NCI-H187 (cell line): ENCODE measurements at places on chromosomes 12 and 14.

GRCh38 chr12:70812136-70812535 lies 108.4 kb downstream of the PTPRR start:
- no peak for DNase-seq

GRCh38 chr14:32109676-32110547 lies 32.8 kb downstream of the ARHGAP5 start:
- DNase-seq = no peak

DNA sequence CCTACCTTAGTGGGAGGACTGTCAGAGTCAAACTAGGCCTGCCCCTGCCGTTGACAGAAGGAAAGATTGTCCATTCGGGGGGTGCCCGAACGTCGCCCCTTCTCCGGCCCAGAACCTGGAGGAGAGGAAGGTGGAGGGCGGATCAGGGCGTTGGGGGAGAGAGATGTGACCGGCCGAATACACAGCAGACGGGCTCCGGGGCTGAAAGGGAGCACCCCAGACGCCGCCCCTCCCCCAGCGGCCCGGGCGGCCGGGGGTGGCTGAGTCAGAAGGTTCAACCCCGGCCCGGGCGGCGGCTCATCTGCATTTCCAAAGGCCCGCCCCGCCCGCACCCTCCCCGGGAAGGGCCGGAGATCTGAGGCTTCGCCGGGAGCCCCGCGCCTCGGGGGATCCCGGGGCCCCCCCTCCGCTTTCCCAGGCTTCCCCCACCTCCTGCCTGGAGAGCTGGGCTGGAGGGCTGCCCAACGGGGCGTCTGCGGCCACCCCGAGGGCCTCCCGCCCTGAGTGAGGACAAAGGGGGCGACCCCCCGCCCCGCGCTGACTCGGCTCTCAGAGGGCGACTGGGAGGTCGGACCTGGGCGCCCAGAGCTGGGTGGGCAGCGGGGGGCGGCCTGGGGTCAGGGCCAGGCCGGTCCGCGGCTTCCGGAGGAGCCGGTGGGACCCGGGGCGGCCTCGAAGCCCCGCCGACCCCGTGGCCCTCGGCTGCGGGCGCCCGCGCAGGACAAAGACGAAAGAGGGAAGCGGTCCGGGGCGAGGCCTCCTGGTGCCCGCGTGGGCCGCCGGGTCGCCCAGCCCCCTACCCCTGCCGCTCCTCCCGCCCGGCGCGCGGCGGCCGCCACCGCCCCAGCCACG lies 3.7 kb upstream of the SETD1B start:
- peak; percentile 92 for DNase-seq

- no peak for DNase-seq
Observed at GRCh38 chr14:71267007-71267513, 359.8 kb downstream of the PCNX1 start.

- no peak for DNase-seq
Observed at GRCh38 chr14:61553730-61554641, 141.3 kb upstream of the HIF1A start.

DNA sequence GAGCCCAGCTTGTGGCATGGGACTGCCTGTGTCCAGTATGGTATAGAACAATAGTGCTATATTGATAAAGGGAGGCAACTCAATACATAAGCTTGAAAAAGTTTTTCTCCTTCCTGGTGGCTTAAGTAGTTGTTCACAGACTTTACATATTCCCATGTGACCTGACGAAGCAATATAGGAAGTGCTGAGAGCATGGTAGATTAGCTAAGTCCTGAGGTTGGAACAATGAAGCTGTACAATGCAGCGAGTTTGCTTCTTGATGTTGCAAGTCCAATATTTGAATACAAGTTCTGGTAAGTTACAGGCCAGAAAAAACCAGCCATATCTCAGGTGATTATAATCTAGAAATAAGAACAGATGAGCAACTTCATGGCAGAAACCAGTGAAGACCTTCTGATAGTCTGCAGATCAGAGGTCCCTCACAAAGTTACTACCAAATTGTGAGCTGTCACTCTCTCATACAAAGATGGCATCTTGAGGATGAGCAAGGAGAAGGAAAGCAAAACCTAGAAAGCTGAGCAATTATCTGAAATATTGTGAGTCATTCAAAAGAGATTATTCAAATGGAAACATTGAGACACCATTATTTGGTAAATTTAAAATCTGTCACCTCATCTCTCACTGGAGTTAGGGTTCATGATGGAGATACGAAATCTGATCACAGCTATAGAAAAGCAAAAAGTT lies 72.9 kb upstream of the BTG1 start:
- no peak for DNase-seq

- no peak for DNase-seq
Observed at GRCh38 chr12:124867401-124867930, 3.8 kb upstream of the SCARB1 start.

DNA sequence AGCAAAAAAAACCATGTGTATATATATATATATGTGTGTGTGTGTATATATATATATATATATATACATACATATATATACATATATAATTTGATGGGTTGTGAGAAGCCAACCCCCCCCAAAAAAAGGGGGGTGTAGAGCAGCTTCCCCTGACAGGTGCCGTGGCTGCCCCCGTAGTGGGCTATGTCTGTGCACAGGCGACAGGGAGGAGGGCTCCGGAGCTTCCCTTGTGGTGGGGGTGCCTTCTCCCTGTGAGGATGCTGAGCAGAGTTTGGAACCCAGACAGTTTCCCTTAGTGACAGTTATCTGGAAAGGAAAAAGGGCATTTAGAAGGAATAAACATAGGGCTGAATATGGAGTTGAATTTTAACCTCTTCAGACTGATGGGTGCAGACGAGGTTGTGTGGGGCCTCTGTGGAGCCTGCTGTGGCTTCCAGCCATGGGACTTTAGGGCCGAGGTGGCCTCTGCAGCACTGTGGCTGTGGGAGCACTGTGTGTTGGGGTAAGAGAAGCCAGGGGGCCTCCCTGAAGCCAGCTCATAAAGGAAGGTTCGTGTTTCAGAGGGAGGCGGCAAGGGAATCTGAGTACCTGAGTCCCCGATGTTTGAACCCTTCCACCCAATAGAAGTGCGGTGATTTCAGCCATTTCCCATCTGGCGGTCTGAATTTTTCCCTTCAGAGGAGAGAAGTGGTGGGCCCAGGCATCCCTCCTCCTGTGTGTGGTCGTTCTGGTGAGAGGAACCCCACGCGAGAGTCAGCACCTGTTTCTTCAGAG lies 19.8 kb downstream of the XRCC3 start:
- no peak for DNase-seq

DNA sequence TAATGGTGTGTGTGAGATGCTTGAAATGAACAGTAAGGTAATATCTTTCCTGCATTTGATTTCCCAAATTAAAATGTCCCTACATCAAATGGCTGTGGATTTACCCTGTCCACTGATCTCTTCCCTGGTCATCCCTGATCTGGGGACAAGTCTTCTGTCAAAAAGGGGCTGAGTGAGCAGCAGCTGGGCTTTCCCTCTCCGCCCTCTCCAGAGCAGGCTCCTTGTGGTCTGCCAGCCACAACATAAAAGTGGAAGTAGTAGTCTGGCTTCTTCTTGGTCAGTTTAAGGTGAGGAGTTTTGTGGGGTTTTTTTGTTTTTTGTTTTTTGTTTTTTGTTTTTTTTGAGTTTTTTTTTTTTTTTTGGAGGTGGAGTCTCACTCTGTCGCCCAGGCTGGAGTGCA lies 25.2 kb upstream of the PLXNC1 start:
- no peak for DNase-seq

DNA sequence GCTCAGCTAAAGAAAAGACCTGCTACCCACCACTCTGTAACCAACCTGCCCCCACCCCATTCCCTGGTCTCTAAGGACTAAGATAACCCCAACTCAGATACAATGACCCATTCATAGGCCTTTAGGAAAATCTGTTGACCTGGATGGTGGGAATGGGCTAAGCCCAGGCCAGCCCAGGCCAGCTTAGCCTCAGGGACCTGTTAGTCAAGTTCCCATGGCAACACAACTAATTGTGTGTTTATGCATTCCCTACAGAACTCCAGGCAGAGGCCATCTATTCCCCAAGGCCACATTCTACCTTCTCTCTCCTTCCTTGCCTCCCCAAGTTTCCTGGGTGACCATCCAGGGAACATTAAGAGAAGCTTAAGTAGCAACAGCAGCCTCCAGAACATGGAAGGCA lies 16.1 kb upstream of the KRT8 start:
- no peak for DNase-seq

- no peak for DNase-seq
Observed at GRCh38 chr12:112898380-112898779, 8.4 kb upstream of the OAS1 start.

GRCh38 chr14:29993143-29993542 lies 65.5 kb upstream of the PRKD1 start:
- no peak for DNase-seq

DNA sequence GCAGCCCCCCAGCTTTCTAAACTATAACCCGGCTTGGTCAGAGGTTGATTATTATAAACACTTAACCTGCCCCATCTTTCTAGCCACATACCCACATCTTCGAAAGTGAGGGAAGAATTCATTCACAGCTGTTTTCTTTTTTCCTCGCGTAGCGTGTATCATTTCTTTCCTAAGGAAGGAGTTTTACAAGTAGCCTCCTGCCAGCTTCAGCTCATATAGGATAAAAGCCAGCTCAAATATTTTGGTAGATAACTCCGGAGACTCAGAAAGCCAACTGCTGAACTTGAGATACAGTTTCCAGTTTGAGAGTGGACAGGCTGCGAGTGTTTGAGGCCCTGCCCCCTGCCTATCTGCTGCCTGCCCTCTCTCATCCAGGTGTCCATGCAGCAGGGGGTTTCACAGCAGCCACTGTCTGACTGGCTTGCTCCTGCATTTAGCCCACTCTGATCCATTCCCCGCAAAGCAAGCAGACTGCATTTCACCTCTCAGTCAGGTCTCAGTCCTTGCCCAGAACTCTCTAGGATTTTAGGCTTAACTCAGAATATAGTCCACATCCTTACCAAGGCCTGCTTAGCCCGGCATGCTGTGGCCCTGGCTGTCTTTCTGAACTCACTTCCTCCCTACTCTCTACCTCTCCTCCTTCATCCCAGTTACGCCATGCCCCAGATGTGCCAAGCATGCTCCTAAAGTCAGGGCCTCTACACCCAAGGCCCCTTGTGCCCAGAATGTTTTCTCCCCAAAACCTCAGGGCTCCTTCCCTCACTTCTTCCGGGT lies 46.9 kb downstream of the EVL start:
- no peak for DNase-seq

DNA sequence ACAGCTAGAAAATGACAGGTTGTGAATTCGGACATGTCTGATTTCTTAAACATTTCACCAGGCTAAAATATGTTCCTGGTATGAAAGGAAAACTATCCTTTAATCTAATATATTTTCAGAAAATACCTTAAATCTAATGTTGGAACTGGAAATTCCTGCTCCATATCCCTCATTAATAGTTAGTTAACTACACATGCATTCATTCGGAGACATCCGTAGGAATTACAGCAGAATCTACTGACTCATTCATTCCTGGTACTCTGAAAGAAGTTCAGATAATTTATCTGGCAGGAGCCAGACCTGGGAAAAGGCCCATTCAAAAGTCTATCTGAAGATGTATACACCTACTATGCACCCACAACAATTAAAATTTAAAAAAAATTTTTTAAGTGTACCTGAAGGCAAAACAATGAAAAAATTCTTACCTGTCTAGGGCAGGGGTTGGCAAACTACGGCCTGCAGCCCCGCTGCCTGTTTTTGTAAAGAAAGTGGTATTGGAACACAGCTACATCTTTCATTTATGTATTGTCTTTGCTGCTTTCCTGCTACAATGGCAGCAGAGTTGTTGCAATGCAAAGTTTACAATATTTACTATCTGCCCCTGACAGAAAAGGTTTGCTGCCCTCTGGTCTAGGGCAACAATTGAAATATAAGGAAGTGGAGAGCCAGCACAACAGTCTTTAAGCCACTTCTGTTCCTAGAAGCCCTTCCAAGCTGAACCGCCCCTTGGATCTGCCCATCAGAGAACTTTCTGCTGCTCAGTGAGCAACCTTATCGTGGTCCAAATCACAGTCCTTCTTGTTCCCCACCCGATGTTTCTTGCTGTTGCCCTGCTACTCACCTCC lies 17.9 kb upstream of the NFYB start:
- DNase-seq = no peak

- no peak for DNase-seq
Observed at GRCh38 chr14:104876251-104876699, 11.2 kb downstream of the CEP170B start.

GRCh38 chr12:62522984-62523383 lies 56.4 kb downstream of the MON2 start:
- DNase-seq = no peak

DNA sequence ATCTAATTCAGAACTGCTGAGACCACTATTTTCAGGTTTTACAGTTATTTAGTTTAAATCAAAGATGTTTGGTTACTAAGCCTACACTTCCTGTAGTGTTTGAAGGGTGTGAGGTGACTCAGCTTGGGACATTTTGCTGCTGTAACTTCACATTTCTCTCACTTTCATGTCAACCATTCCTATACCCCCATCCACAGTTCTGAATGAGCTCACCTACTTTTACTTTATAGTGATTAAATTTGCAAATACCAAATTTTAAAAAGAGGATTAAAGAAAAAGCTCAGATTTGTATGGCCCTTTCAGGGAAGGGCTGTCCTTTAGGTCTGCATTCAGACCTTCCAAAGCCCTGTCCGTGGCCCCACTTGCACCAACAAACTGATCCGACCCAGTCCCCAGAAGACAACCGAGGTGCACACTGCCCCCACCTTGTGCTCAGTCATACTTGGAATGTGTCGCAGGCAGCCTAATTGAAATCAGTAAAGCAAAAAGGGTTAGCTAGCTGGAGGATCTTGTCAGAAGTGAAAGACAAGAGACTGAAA lies 174.4 kb downstream of the MON2 start:
- DNase-seq = no peak

DNA sequence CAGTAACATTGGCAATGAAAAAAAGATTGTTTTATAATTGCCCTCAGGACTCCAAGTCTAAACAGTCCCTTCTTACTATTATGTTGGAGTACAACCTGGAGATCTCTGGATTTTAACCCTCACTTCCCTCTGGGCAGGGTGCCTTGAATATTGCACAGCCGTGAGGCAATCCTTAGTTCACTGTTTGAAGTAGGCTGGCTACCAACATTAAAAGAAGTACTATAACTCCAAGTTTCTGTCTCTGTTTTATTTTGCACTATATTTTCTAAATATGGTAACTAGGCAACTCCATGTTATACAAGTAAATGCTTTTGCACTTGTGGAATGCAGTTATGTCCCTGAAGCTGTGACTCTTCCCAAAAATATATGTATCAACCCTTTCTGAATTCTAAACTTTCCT lies 490.7 kb downstream of the EGLN3 start:
- DNase-seq = no peak

- DNase-seq = no peak
Observed at GRCh38 chr14:22314183-22314820, 274.7 kb downstream of the DAD1 start.
